ENCODE measurements at places on chromosomes 1 and 21.

DNA sequence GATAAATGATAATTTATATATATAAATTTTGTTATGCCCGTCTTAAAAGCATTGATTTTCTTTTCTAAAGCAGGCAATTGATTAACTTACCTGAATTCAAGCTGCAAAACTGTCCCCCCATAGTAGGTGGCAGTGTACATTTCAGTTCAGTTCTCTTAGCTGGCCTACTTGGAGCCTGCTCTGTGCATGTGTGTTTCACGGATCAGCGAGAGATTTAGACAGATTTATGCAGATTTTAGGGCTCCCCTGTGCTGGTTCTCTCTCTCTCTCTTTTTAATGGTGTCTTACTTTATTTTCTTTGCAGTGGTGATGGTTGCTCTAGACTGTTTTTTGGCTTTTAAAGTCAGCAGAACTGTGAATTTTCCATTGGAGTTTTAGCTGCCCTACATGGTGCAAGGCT lies 30.7 kb downstream of the CLIC4 start:
- DNase-seq, result no peak

DNA sequence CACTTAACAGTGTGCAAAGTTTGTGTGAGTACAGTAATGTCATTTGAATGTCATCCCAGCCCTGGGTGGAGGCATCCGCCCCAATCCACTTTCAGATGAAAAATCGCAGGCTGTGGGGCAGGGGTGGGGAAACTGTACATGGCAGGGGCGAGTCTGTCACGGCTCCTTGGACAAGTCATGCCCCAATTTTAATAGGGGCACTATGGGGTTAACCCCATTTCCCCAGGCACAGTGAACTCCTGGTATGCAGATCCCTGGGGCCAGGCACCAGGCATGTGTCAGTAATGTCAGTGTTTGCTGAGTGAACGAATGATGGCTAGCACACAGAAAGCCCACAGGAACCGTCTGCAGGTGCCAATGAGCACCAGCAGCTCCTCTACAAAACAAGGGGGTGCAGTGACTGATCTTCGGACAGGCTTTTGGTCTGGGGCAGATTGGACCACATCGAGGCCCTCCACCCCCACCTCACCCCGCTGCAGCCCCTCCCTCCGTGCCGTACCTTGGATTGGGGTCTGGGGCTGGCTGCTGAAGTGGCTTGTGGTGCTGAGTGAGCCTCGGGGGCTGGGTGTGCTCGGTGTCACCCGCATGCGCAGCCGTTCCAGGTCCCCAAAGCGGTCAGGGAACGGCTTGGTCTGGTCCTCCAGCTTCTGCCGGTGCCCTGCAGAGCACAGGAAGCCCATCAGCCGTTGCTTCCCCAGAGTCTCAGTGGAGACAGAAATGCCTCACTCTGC lies 23.2 kb downstream of the RUNX3 start:
- no peak for DNase-seq

GRCh38 chr1:17861685-17862084 lies 106.6 kb downstream of the ACTL8 start:
- no peak for DNase-seq

DNA sequence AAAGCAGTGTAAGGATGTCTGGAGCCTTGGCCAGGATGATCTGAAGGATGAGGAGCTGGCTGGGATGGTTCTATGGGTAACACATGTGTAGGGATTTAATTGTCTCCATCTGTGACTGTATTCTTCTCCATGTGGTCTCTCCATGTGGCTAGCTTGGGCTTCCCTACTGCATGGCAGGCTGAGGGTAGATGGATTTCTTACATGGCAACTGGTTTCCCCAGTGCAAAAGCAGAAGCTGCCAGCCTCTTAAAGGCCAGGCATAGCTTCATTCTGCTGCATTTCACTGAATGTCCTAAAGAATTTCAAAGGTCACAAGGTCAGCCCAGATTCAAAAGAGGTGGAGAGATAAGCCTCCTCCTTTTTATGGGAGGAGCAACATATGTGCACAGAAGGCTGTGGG lies 61.7 kb downstream of the XCL2 start:
- no peak for DNase-seq

DNA sequence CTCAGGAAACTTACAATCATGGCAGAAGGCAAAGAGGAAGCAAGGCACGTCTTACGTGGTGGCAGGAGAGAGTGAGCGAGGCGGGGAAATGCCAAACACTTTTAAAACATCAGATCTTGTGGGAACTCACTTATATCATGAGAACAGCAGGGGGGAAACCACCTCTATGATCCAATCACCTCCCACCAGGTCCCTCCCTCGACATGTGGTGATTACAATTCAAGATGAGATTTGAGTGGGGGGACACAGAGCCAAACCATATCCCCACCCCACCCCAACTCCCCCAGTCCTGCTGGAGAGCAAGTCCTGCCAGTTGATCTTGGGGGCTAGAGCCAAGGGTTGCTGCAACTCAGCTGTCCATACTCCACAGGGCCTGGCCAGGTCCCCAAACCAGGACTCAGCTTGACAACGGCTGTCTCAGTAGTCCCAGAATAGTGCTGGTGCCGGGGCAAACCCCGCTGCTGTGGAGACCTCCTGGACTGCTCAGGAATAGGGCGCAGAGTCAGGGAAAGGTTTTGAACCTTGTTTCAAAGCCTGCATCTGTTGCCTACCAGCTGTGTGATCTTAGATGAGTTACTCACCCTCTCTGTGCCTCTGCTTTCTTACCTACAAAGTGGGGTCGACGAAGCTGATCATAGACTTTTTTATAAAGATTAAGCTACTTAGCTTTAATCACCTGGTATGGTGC lies 79.5 kb downstream of the STUM start:
- DNase-seq, result no peak

- peak; percentile 21 for DNase-seq
These were observed 587 bp downstream of the SCNM1 start for GRCh38 chr1:151166505-151166956.

GRCh38 chr1:86798608-86799291 lies 94.4 kb downstream of the SH3GLB1 start:
- no peak for DNase-seq

All from cerebellar cortex (tissue), 1 donor.